ENCODE measurements at places on chromosomes 2 and 18. TPM values are rescaled to one million over a fixed set of nuclear protein-coding genes. Genes with fewer than 3 reads are reported as not detected.
A peak's percentile ranks its signal among the peaks of the same experiment; 100 is the strongest.

DNA sequence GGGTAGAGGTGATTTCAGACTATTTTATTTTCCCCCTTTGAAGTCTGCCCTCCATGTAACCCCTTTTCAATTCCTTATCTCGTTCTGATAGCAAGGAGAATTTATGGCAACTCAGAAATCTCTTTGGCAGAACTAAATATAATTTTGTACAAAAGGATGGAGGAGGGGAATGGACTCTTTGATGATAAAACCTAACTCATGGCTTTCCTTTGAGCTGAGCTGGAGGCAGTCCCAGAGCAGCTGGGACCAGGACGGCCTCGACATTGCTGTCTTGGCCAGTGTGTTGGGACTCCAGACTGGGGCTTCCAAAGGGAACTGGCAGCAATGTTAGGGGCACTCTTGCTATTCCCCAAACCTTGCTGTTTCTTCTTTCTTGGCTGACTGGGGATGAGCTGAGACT lies 47.7 kb downstream of the PAX8 start:
- no peak for DNase-seq

GRCh38 chr18:42230636-42231035 lies 275.6 kb downstream of the PIK3C3 start:
- no peak for DNase-seq

DOK6 gene
- polyA plus RNA-seq: 0.33 TPM

REG1B gene
- not detected for polyA plus RNA-seq

SF3B1 gene
- 189 TPM for polyA plus RNA-seq

- DNase-seq: no peak
Measured at GRCh38 chr2:68050353-68050752, 12.5 kb downstream of the C1D start.

PLGLB2 gene
- polyA plus RNA-seq: 0.14 TPM

DNA sequence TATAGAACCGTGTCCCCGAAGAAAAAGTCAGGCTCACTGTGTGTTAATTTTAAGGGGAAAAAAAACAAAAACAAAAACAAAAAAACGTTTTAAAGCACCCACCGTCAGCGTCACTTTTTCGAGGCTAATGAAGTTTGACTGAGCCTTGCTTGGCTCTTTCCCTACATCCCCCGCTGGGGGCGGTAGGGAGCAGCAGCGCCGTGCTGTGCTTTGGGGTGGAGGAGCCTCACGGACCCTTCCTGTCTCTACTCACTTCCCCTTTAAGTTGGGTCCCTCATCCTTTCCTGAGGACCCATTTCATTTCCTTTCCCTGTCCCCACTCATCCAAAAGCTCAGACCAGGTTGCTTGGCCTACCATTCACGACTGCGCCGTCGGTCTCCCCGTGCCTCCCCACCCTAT lies 82.8 kb upstream of the RPL31 start:
- peak; percentile 86 for DNase-seq

ZNF385B gene
- 0.82 TPM for polyA plus RNA-seq

TUBA3E gene
- not detected for polyA plus RNA-seq

- DNase-seq: no peak
Measured at GRCh38 chr18:77055429-77056300, 76.9 kb downstream of the MBP start.

C2orf74 gene
- 1.7 TPM for polyA plus RNA-seq

DNA sequence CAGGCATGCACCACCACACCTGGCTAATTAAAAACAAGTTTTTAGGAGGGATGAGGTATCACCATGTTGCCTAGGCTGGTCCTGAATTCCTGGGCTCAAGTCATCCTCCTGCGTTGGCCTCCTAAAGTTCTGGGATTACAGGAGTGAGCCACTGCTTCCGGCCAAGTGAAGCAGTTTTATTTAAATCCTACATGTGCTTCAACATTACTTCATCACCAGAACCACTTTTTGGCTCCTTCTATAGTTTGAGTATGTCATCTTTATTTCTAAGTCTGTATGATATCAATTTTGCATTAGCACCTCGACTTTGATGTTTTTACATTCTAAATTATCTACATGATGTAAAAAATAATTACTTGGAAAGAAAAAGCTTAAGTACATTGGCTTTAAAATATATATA lies 144.3 kb downstream of the FMNL2 start:
- DNase-seq: no peak

DNA sequence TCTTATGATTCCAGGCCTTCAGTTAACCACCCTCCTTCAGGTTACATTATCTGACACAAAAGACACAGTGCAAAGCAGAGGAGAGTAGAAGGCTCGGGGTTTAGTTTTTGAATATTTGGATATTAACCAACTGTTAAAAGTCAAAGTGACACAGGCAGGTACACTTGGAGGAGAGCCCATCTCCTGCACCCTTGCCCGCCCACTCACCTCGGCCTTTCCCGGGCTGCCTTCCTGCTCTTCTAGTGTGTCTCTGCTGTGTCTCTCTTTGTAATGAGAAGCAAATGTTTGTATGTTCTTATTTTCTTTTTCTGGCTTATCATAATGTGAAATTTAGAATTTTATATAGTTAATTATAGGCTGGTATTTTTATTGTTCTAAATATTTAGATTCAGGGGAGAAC lies 35.1 kb downstream of the ZNF236 start:
- DNase-seq: no peak

DNA sequence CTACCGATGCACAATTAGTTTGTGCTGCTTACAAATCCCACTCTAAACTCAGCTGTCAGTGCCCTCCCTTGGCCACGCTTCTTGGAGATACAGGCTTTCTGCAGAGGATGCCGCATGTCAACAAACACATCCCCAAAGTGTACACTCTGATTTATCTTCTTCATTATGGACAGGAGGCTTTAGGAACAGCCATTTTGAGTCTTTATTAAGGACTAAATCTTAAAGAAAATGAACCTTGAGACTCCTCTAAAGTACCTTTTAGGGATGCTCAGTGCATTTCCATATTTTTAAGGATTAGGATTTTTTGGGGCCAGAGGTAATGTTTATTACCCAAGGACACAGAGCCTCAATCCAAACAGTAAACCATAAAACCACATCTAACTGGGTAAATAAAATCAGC lies 6.0 kb downstream of the EDAR start:
- no peak for DNase-seq

- DNase-seq: no peak
Measured at GRCh38 chr2:138373993-138374408, 127.6 kb upstream of the SPOPL start.

GRCh38 chr2:111168528-111169239 lies 48.0 kb downstream of the BCL2L11 start:
- DNase-seq: no peak

- DNase-seq: no peak
Measured at GRCh38 chr2:12929758-12930157, 213.0 kb downstream of the TRIB2 start.

GRCh38 chr2:68936889-68937288 lies 15.8 kb downstream of the GKN2 start:
- no peak for DNase-seq

CHRND gene
- polyA plus RNA-seq: 0.11 TPM

DNA sequence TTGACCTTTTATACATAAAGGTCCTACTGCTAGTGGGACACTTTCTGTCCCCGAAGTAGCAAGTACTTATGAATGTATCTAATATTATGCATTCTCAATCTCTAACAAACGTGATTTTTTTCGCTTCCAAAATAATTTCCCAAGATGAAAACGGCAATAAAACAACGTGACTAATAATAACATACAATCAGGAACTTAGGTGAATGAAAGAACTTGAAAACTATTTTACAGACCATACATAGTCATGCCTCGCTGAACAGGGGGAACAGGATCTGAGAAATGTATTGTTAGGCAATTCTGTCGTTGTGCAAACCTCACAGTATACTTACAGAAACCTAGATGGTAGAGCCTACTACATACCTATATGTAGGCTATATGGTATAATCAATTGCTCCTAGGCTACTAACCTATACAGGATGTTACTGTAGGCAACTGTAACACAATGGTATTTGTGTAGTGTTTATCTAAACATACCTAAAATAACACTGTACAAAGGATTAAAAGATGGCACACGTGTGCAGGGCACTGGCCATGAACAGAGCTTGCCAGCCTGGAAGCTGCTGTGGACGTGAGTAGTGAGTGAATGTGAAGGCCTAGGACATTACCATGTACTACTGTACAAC lies 2.5 kb downstream of the RTN4 start:
- DNase-seq: no peak

ACVR1C gene
- 0.21 TPM for polyA plus RNA-seq

DNA sequence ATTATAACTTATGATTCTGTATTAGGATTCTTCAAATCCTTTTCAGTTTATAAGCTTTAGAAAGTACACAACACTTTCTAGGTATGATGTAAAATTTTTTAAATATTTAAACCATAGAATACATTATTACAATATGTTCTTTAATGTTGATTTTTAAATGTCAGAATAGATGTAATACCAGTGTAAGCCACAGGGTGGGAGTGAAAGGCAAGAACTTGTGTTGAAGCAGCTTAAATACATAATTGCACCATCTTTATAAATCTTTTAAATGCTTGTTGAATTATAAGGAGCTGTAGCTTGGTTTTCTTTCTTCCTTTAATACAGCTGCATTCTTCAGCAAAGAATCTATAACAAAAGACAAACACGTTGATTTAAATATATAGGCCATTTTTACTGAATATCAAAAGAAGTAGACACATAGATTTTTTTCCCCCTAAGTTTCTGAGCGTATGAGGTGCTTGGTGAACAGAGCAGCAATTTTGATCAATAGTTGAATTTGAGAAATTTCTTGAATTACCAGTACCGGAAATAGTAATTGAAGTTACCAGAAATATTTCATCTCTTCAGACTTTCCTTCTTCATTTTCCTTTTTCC lies 63.0 kb downstream of the TANK start:
- no peak for DNase-seq

FSHR gene
- polyA plus RNA-seq: not detected
